Pancreas (tissue), 10 donors: ENCODE measurements at places on chromosomes 2 and 18. TPM values are rescaled to one million over a fixed set of nuclear protein-coding genes. Genes with fewer than 3 reads are reported as not detected.

DNA sequence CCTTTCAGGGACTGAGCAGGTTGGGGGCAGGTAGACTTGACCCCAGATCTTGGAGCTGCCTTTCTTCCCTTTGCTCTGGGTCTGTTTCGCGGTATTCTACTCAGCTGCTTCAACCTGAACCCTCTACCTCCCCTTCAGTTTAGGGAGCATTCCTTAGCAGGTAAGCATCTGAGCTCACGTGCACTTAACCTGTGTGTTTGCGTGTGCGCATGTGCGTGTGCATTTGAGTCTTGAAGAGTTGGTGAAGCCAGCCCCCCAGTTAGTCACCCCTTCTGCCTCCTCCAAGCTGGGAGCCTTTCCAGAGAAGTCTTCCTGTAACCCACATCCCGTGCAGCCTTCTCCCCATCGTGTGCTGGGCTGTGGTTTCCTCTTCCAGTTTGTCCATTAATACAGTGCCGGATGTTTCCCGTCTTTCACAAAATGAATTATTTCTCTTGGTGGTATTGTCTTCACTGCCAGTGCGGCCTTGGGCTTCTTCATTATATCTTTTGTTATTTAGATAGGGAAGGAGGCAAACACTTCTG lies 33.2 kb downstream of the B3GNT2 start:
- DNase-seq, result no peak

DNA sequence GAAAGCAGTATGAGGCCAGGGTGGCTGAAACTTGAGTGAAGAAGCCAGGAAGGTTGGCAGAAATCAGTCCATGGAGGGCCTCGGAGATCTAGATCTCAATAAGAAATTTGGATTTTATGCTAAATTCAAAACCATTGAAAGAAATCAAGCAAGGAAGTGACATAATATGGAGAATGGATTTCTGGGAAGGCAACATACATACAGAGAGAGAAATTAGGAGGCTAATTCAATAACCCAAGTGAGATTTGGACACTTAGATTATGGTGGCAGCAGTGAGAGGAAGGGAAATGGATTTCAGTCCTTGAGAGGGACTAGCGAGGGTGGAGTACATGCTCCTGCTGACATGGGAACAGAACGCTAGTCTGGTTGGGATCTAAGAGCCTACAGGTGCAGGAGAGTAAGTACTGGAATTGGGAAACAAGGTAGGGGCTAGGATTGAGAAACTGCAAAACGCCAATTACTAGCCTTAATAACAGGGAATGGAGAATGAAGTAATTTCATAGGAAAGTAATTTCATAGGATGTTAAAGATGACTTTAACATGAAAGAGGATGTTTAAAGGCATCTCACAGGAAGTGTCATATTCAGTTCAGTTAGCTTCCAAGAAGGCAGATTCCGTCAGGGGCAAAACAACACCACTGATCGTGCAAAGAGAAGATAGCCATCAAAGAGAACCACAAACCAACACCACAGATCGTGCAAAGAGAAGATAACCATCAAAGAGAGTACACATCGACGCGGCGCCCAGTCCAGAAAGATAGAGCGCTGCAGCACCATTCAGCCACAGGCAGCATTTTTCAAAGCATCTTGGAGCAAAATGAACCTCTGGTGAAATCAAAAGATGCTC lies 27.2 kb downstream of the CDKL4 start:
- DNase-seq, result no peak

DNA sequence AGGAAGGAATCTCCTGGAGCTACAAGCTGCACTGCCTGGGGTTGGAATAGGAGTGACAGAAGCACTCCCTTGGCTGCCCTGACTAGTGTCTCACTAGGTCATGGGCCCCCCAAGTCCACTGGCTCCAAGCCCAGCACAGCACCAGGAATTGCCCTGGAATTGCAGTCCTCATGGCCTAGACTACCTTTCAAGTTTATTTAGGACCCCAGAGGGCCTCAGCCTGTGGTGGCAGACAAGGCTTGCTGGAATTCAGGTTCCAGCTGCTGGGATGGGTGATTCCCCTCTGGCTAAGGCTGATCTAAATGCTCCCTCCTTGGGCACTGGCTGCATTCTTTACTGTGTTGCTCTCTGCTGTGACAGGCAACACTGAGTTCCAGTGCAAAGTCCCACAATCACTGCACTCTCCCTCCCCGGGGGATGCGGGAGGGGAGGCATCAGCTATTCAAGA lies 14.0 kb downstream of the STRADB start:
- no peak for DNase-seq

Gene GRHL1
- 1.5 TPM for total RNA-seq

GRCh38 chr2:206856513-206856912 lies 82.8 kb upstream of the CPO start:
- DNase-seq, result no peak

Gene OTOF
- total RNA-seq, result not detected

- peak; percentile 27 for DNase-seq
Observed at GRCh38 chr2:63189026-63189425, 138.4 kb downstream of the OTX1 start.

DNA sequence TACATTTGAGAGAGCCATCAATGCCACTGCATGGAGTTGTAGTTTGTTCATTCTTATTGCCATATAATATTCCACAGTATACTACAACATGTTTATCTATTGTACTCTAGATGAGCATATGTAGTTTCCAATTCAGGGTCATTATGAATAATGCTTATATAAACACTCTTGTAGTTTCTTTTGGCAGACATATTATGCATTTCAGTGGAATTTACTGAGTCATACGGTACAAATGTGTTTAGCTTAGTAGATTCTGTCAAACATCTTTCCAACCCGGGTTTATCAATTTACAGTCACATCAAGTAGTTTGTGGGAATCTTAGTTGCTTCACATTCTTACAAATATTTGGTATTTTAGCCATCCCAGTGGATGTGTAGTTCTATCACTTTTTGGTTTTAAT lies 161.1 kb downstream of the KCNH7 start:
- no peak for DNase-seq

Gene NDUFV2
- 48.1 TPM for total RNA-seq

- DNase-seq, result no peak
Observed at GRCh38 chr2:44515416-44515815, 153.7 kb downstream of the CAMKMT start.

DNA sequence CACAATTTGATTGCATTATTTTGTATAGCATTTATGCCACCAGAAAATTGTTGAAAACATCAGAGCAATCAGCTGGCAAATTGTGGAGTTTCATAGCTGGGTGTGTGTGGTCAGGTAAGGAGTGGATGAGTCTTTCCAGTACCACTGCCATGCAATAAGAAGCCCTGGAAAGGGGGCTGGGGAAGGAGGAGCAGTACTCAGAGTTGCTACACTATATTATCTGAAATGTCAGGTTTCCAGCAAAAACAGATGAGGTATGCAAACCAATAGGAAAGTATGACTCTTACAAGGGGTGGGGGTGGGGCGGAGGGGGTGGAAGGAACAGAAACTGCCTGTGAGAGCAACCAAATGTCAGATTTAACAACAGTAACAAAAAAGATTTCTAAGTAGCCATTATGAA lies 112.2 kb downstream of the SOS1 start:
- DNase-seq, result no peak

DNA sequence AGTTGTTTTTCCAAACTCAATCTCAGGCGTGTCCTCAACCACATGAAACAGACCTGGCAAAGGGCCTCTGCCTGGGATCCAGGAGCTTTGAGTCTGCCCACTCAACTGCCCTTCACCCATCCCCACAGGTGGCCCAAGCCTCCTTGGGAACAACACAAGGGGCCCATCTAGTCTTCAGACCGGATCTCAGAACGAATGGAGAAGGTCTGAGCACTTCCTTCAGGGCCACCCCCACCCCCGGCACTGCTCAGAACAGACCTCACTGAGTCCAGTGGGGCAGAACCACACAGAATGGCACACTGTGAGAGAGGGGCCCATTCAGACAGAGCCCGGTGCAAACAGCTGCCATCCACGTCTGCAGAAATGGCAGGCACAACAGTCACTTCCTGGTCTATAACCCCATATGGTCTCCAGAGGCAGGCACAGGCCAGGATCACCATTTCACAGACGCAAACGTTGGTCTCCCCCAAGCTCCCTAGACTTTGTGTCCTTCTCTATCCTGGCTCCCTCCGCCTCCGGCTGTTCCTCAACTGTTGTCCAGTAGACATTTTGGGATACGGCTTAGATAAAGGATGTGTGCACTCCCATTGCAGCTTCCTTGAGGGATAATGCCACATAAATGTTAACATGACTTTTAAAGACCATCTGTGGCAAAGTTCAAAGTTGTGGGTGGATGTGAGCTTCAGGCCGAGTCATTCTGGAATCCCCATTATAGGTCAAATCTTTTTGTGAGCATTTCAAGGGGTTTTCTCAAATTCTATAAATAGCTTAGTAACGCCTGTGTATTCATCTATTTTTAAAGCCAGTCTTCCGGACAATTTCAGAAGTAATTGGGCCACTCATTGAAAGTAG lies 149.7 kb downstream of the SMAD7 start:
- DNase-seq, result peak; percentile 11
